ENCODE measurements at places on chromosomes 7 and 10. TPM values are rescaled to one million over a fixed set of nuclear protein-coding genes. Genes with fewer than 3 reads are reported as not detected.

Gene PNLIP
- total RNA-seq, result not detected

Gene SYNPO2L
- 12.1 TPM for total RNA-seq

Gene MYOF
- total RNA-seq, result 22.4 TPM

Gene NOLC1
- 52.3 TPM for total RNA-seq

Measured in cardiac muscle cell (in vitro differentiated cells and primary cell).